GM23248 (cell line): ENCODE measurements at places on chromosomes 1 and 21. TPM values are rescaled to one million over a fixed set of nuclear protein-coding genes. Genes with fewer than 3 reads are reported as not detected.

- DNase-seq = no peak
- no peaks in the 10 kb centered on the region for H3K4me1 ChIP-seq
- H3K27me3 ChIP-seq = no peaks in the 10 kb centered on the region
- H3K4me3 ChIP-seq = no peak overlapping the region
Measured at GRCh38 chr1:111517469-111518225, 14.2 kb upstream of the ADORA3 start.

Gene CALML6
- total RNA-seq = 0.11 and 0.51 TPM in 2 replicates

Gene TFAP2E
- not detected in 2 replicates for total RNA-seq

Gene NTRK1
- total RNA-seq = 0.11 TPM in 1 of 2 replicates, not detected in the other

Gene SPEN
- total RNA-seq = 12.5 and 16.5 TPM in 2 replicates

Gene KDF1
- not detected in 2 replicates for total RNA-seq
